Cerebellum (tissue), 4 donors: ENCODE measurements at places on chromosomes 3 and 15. TPM values are rescaled to one million over a fixed set of nuclear protein-coding genes. Genes with fewer than 3 reads are reported as not detected.

- no peak for DNase-seq
These were observed 32.2 kb downstream of the TXNRD3 start for GRCh38 chr3:126622694-126623093.

- no peak for DNase-seq
These were observed 128.3 kb downstream of the MAP2K5 start for GRCh38 chr15:67670647-67671305.

- DNase-seq = peak; percentile 94
These were observed at the start of gene GALNT15 for GRCh38 chr3:16174389-16174788. Gene GALNT15, plus strand, starts transcription at chr3:16174680. Its CDS starts 472 bp downstream, at chr3:16175152.

DNA sequence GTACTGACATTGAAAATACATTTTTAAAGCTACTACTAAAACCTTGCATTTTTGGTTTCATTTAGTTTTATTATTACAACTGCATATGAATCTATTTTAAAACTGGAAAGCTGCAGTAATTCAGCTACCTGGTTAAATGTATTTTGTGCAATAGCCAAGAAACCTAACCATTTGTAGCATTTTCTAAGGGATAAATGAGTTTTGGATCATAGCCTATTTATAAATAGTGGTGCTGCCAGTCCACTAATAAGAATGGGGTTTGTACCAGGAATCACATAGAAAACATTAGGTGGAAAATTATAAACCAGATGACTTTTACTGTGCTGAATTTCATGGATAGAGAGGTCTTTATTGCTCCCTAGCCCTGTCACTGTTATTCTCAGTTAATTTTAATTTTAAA is 454.7 kb downstream of the DIPK2A start:
- DNase-seq = peak; percentile 19

- DNase-seq = no peak
These were observed 433.3 kb downstream of the RAP2B start for GRCh38 chr3:153595186-153595815.

Gene MORC1
- 0.36 TPM for total RNA-seq

GRCh38 chr3:39192490-39193092 is at the start of gene XIRP1:
Gene XIRP1, minus strand, starts transcription at chr3:39192595. Its CDS starts 3,150 bp downstream, at chr3:39189445.
- DNase-seq = no peak

DNA sequence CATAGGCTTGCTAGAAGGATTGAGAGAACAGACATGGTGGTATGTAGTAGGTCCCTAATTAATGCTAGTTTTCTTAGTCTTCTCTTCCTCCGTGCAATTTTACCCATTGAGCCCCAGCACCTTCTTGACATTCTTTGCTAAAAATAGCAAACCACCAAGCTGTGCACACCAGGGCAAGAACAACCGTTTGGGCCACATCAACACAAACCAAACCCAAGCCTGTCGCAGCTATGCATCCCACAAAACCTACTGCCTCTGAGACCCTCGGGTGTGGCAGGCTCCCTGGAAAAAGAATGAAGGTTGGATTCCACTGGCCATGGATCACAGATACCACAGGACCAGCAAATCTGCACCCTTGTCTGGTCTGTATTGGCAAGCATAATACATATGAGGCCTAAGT is 27.1 kb downstream of the HEG1 start:
- no peak for DNase-seq

Gene CHRNA7
- 7.3 TPM for total RNA-seq

DNA sequence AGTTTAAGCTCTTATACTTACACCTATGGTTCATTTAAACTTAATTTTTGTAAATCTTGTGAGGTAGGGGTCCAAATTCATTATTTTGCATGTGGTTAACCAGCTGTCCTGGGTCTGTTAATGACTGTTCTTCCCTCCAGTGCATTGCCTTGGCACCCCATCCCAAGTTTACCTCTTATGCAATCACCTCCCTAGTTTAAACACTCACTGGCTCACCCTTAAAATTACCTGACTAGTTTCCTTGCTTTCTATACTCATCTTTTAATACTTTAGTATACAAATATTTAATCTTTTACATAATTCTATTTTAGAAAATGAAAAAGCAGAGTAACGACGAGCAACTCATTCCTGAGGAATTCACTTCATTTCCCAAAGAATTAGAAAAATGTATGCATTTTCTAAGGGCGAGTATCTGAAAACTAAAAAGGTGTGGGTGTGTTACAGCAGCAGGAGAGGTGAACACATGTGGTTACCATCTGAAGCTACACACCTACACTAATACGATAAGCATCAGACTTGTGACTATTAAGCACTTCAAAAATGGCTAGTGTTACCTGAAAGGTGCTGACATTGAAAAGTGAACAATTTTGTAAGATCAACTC is 33.7 kb downstream of the TJP1 start:
- no peak for DNase-seq

Gene CPA3
- 0.54 TPM for total RNA-seq

Gene CD80
- total RNA-seq = 0.36 TPM

Gene TMEM108
- 9.1 TPM for total RNA-seq

- DNase-seq = no peak
These were observed 41.4 kb downstream of the CRTC3 start for GRCh38 chr15:90571063-90571541.

Gene VEPH1
- total RNA-seq = 19.1 TPM

DNA sequence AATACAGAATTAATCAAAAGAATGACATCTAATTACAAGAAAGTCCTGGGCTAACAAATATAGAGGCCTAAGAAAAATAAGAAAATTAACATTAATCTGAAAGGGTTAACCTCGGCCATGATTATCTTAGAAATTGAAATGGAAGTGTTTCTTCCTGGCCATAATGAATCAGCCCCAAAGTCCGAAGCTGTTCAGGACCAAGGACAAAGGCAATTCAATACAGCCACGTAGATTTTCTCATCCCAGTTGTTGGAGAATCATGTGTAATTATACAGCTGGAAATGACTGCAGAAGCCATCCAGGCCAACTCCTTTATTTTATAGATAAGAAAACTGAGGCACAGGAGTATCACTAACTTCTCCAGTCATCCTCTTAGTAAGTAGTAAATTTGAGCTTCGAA is 38.0 kb upstream of the GBE1 start:
- DNase-seq = no peak

- no peak for DNase-seq
These were observed 90.7 kb downstream of the NEK10 start for GRCh38 chr3:27278383-27279055.
